ENCODE measurements at places on chromosomes 6 and 20.

GRCh38 chr20:63534831-63535651 is 2.1 kb downstream of the PTK6 start:
- DNase-seq: no peak

GRCh38 chr20:22385602-22386305 is 198.6 kb downstream of the FOXA2 start:
- no peak for DNase-seq

DNA sequence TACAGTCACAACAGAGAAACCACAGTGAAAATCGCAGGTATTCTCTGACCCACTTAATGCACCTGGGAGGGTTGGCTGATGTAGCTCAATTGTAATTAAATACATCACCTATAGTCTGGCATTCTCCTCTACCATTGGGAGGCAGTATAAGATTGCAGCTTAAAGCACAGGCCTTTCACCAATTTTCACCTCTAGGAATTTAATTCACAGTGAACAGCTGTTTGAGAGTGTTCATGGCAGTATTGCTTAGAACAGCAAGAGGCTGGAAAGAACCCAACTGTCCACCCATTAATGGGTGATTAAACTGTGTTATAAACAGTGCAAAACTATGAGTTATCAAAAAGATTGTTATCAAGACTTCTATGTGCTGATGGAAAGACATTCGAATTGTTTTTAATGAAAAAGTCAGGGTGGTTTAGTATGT is 2.0 kb downstream of the EDEM2 start:
- DNase-seq: no peak

- DNase-seq: no peak
These were observed 3.1 kb upstream of the BTN2A1 start for GRCh38 chr6:26454631-26455030.

DNA sequence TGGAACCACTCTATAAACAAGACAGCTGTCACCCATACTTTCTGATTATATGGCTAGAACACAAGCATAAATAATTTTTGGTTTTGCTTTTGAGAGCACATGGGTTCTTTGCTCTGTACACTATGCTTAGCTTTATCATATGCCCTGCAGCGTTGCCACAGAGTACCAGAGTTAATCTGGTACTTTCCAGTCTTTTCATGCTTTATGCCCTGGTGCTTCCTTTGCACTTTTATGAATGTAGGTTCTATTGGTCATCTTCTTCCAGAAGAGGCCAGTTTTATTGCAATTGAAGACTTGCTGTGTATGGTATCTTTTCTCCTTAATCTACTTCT is 20.8 kb downstream of the SHLD1 start:
- no peak for DNase-seq

DNA sequence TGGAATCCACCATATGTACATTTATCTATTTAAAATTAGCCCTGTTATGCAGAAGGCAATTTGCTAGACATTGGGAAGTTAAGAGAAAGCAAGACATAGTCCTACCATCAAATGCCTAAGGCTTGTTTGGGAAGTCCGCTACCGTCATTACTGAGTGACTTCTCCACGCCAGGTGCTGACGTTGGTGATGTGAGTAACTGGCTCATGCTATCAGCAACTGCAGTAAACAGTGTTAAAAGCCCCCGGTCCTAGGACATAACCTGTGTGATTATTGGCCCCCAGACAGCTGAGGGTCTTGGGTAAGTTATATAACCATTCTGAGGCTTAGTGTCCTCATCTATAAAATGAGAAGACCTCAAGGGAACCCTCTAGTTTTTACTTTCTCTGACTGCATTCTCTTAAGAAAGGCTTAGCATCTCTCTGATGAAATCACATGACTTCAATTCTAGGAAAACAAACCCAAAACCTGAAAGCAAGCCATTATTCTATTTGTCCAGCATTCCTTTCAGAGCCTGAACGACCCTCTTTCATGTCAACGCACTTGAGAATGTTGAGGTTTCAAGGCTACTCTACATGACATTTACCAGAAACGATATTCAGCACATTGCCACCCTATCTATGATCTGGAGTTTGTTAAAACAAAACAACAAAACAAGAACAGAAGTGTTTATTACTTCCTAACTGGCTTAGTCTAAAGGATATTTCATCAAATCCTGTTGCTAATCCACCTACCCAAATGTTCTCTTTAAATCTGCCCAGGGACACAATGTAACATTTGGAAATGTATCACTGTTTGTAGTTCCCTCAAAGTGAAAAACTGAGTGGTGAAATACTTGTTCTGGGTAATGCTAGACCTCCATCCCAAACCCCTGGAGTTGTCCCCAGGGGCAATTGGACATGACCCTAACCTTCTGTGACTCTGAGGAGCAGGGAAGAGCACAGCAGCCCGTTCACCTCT is 133.8 kb downstream of the BTBD3 start:
- no peak for DNase-seq

DNA sequence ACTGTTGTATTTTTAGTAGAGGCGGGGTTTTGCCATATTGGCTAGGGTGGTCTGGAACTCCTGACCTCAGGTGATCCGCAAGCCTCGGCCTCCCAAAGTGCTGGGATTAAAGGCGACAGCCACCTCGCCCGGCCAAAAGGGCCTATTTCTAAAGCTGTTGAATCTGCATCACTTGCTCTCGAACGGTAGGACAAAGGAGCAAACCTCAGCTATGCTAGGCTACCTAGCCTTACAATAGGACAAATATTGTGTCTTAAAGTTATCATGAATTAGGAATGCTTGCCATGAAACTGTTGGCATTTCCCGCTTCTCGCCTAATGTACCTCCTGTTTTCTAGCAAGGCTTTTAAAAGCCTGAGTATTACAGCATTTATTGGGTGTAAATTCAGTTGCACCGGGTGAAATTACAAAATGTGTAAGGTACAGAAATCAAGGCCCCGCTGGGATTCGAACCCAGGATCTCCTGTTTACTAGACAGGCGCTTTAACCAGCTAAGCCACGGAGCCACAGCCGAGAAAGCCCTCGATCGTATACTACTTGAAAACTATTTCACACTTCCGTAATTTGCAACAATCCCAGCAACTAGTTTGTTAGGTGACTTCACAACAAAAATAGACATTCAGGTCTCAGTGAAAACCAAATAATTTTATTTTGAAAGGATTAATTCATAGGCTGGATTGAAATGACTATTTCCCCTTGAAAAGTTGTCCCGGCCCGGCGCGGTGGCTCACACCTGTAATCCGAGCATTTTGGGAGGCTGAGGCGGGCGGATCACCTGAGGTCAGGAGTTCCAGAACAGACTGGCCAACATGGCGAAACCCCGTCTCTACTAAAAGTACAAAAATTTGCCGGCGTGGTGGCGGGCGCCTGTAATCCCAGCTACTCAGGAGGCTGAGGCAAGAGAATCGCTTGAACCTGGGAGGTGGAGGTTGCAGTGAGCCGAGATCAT is 211.6 kb upstream of the ZNF184 start:
- no peak for DNase-seq

DNA sequence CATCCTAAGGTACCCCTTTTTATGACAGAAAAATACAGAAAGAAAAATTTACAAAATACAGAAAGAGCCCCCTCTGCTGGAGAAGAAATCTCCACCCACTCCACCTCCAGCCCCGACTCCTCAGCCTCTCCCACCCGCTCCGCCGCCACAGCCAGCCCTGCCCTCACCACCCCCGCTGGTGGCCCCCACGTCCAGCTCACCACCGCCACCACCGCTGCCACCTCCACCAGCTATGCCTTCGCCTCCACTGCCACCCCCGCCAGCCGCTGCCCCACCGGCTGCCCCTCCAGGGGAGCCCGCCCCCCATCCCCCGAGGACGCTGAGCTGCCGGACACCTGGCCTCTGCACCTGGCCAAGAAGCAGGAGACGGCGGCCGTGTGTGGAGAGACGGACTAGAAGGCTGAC is 17.7 kb downstream of the WFDC2 start:
- DNase-seq: no peak

- no peak for DNase-seq
These were observed 16.6 kb upstream of the TXLNB start for GRCh38 chr6:139308286-139308916.

DNA sequence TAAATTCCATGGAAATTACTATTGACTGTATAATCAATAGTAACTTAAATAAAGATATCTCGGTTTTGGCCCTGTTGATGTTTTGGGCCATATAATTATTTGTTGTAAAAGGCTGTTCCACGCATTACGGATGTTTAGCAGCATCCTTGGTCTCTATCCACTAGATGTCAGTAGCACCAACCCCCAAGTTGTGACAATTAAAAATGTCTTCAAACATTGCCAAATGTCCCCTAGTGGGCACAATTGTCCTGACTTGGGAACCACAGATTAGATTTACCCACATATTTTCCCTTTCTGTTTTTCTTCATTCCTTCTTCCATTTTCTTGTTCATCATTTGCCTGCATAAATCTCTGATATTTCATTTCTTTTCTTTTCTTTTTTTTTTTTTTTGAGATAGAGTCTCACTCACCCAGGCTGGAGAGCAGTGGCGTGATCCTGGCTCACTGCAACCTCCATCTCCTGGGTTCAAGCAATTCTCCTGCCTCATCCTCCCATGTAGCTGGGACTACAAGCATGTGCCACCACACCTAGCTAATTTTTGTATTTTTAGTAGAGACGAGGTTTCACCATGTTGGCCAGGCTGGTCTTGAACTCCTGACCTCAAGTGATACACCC is 13.6 kb upstream of the WFDC8 start:
- DNase-seq: no peak
